Upper lobe of right lung (tissue), 1 donor: ENCODE measurements at places on chromosomes 2 and 18. TPM values are rescaled to one million over a fixed set of nuclear protein-coding genes. Genes with fewer than 3 reads are reported as not detected.

DNA sequence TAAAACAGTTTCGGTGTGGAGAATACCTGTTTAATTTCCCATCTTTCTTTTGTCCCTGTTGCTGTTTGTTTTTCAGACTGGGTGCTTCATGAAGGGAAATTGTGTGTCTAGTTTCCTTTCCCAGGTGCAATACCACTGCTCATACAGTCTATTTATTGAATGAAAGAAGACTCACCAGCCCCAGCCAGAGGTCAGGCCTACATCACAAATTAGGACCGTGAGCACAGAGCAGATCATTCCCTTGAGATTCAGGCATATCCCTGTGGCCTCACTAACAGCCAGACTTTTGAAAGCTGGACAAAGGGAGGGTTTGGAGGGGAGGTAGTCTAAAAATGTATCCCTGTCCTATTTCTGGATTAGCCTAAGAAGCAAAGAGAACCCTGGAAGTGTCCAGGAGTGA lies 278.9 kb downstream of the IRS1 start:
- H3K36me3 ChIP-seq, result no peaks in the 10 kb centered on the region
- H3K4me1 ChIP-seq, result no peaks in the 10 kb centered on the region
- H3K27me3 ChIP-seq, result no peaks in the 10 kb centered on the region
- H3K4me3 ChIP-seq, result no peak overlapping the region
- H3K27ac ChIP-seq, result no peak overlapping the region

DNA sequence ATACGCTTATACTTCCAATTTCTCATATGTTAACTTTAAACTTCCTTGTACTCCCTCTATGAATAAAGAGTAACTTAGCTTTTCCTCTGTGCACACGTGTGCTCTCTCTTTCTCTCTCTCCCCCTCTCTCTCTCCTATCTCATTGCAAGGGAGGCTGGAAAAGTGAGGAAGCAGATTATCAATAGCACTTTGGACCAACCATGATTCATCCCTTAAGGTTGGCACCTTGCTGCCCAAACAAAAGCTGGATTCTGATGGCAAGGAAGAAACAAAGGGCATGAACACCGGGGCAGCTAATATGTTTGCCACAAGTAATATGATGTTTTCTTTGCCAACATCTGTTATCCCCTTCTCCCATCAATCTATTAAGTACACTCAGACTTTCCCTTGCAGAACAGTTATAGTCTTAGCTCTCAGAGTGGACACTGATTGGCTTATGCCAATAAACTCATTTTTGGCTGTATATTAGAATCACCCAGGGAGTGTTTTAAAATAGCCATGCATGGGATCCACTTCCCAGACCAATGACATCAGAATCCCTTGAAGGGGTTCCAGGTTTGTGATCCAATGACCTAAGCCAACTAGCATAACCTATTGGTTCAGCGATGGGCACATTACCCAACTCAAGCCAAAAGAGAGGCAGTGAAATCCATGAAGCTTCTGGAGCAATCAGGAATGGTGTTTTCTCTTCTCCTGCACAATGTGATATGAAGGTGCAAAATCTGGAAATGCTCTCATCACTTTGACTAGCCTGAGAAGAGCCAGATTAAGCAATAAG lies 60.3 kb downstream of the MREG start:
- H3K27me3 ChIP-seq, result no peaks in the 10 kb centered on the region
- no peak for DNase-seq
- no peak overlapping the region for H3K27ac ChIP-seq

DNA sequence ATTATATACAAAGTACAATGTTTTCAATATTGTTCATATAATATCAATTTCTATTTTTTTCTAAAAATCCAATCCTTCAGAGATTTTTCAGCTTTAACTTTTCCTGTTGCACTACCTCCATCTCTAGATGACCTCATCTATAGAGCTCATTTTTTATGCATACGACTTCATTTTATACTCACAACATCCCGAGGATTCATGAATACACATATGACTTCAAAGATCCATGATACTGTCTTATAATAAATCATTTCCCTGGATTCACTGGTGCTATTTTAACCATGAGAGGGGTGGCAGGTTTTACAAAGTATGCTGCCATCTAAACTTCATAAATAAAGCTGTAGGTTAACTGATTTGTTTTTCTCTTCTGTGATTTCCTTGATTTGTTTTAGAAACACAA lies 694.6 kb downstream of the EPHA4 start:
- H3K27ac ChIP-seq, result no peak overlapping the region
- H3K4me3 ChIP-seq, result no peak overlapping the region
- DNase-seq, result no peak
- no peaks in the 10 kb centered on the region for H3K36me3 ChIP-seq
- no peaks in the 10 kb centered on the region for H3K27me3 ChIP-seq

- no peaks in the 10 kb centered on the region for H3K36me3 ChIP-seq
- H3K4me3 ChIP-seq, result no peak overlapping the region
- no peaks in the 10 kb centered on the region for H3K4me1 ChIP-seq
- no peaks in the 10 kb centered on the region for H3K27me3 ChIP-seq
- DNase-seq, result no peak
Observed at GRCh38 chr18:34626404-34627136, 83.5 kb upstream of the DTNA start.

GRCh38 chr2:148450531-148450930 lies 194.0 kb upstream of the EPC2 start:
- no peaks in the 10 kb centered on the region for H3K27me3 ChIP-seq
- no peaks in the 10 kb centered on the region for H3K36me3 ChIP-seq
- no peak for DNase-seq
- H3K27ac ChIP-seq, result no peak overlapping the region
- no peak overlapping the region for H3K4me3 ChIP-seq

- no peaks in the 10 kb centered on the region for H3K27me3 ChIP-seq
- H3K4me1 ChIP-seq, result peaks cover 15% of the 10 kb centered on the region
- DNase-seq, result no peak
- no peaks in the 10 kb centered on the region for H3K36me3 ChIP-seq
- H3K27ac ChIP-seq, result no peak overlapping the region
Observed at GRCh38 chr2:28161466-28161865, 231.2 kb upstream of the FOSL2 start.

DNA sequence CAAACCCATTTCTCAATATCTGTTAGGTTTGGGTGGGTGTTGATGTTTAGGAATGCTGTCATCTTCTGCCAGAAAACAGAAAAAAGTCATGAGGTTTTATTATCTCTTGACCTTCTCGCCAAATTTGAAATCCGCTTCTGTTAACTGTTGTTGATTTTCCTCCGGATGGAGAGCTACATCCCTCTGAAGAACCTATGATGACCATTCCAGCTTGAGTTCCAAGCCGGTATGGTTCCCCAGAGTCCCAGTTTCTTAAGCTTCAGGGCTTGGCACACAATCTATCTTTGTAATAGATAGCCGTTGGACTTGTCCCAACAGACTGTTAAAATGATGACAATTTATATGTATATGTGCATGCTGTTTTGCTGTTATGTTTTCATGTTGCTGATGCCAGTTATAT lies 1201.0 kb downstream of the LRP1B start:
- H3K4me1 ChIP-seq, result no peaks in the 10 kb centered on the region
- no peak overlapping the region for H3K27ac ChIP-seq
- no peaks in the 10 kb centered on the region for H3K36me3 ChIP-seq
- H3K27me3 ChIP-seq, result no peaks in the 10 kb centered on the region
- H3K4me3 ChIP-seq, result no peak overlapping the region

DNA sequence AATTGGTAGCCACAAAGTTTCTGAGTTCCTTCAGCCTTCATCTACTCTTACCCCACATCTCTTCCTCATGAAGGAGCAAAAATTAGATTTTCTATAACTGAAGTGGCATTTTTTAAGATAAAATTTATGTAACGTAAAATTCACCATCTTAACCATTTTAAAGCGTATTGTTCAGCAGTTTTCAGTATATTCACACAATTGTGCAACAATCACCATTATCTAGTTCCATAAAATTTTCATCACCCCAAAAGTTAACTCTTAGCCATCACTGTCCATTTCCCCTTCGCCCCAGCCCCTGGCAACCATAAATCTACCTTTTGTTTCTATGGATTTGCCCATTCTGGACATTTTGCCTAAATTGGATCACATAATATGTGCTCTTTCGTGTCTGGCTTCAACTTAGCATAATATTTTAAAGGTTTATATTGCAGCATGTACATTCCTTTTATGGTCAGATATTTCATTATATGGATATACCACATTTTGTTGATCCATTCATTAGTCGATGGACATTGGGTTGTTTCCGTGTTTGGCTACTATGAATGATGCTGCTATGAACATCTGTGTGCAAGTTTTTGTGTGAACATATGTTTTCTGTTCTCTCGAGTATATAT lies 44.6 kb downstream of the ATIC start:
- no peak overlapping the region for H3K4me3 ChIP-seq
- no peak overlapping the region for H3K27ac ChIP-seq
- peaks cover 20% of the 10 kb centered on the region for H3K36me3 ChIP-seq

- H3K27me3 ChIP-seq, result no peaks in the 10 kb centered on the region
- no peak for DNase-seq
- no peak overlapping the region for H3K4me3 ChIP-seq
- H3K36me3 ChIP-seq, result no peaks in the 10 kb centered on the region
- H3K27ac ChIP-seq, result no peak overlapping the region
Observed at GRCh38 chr2:184564092-184564491, 34.2 kb upstream of the ZNF804A start.

- peaks cover 5% of the 10 kb centered on the region for H3K4me1 ChIP-seq
- no peak overlapping the region for H3K27ac ChIP-seq
- H3K4me3 ChIP-seq, result no peak overlapping the region
- DNase-seq, result no peak
- H3K27me3 ChIP-seq, result no peaks in the 10 kb centered on the region
Observed at GRCh38 chr18:62609764-62610163, 86.9 kb downstream of the ZCCHC2 start.

GRCh38 chr2:223863491-223863890 lies 26.1 kb upstream of the AP1S3 start:
- H3K4me3 ChIP-seq, result no peak overlapping the region
- H3K27ac ChIP-seq, result no peak overlapping the region
- H3K4me1 ChIP-seq, result peaks cover 3% of the 10 kb centered on the region
- no peaks in the 10 kb centered on the region for H3K27me3 ChIP-seq

GRCh38 chr2:60486551-60486950 lies 66.9 kb downstream of the BCL11A start:
- H3K27ac ChIP-seq, result no peak overlapping the region
- peaks cover 4% of the 10 kb centered on the region for H3K4me1 ChIP-seq
- no peaks in the 10 kb centered on the region for H3K27me3 ChIP-seq
- DNase-seq, result no peak
- no peak overlapping the region for H3K4me3 ChIP-seq

GRCh38 chr2:98459496-98460175 lies 15.0 kb downstream of the INPP4A start:
- H3K4me1 ChIP-seq, result peaks cover 57% of the 10 kb centered on the region
- H3K36me3 ChIP-seq, result peaks cover 6% of the 10 kb centered on the region
- DNase-seq, result no peak
- H3K27ac ChIP-seq, result no peak overlapping the region
- H3K4me3 ChIP-seq, result no peak overlapping the region

GRCh38 chr2:43542285-43542933 lies 53.4 kb downstream of the THADA start:
- DNase-seq, result no peak
- no peak overlapping the region for H3K4me3 ChIP-seq
- peaks cover 11% of the 10 kb centered on the region for H3K4me1 ChIP-seq
- no peaks in the 10 kb centered on the region for H3K36me3 ChIP-seq
- H3K27me3 ChIP-seq, result no peaks in the 10 kb centered on the region
- H3K27ac ChIP-seq, result no peak overlapping the region

The KYNU gene
- total RNA-seq, result 34.5 TPM

The ATL2 gene
- total RNA-seq, result 69.1 TPM

The EFHD1 gene
- 10.7 TPM for total RNA-seq

The APCDD1 gene
- 27.6 TPM for total RNA-seq

The LAMA3 gene
- 139 TPM for total RNA-seq

The HNMT gene
- 67.4 TPM for total RNA-seq

The AOX1 gene
- 24.3 TPM for total RNA-seq

The PROC gene
- total RNA-seq, result not detected

The CLEC4F gene
- 1.2 TPM for total RNA-seq
